Activated CD4-positive, alpha-beta T cell treated with anti-CD3 and anti-CD28 coated beads for 4 hours (primary cell): ENCODE measurements at places on chromosomes 5 and 9.

- DNase-seq = peak; percentile 20
Measured at GRCh38 chr5:52988335-52989024, 672 bp upstream of the ITGA2 start.

- DNase-seq = no peak
Measured at GRCh38 chr9:129142138-129142935, 31.1 kb downstream of the PTPA start.

GRCh38 chr5:50807661-50808060 lies 141.2 kb downstream of the PARP8 start:
- no peak for DNase-seq

- DNase-seq = no peak
Measured at GRCh38 chr9:98022447-98022846, 34.1 kb upstream of the NANS start.

- no peak for DNase-seq
Measured at GRCh38 chr5:52757527-52757926, 30.2 kb upstream of the ITGA1 start.

- no peak for DNase-seq
Measured at GRCh38 chr5:164472165-164472564, 966.7 kb downstream of the MAT2B start.

- no peak for DNase-seq
Measured at GRCh38 chr5:132300577-132301343, 6.6 kb downstream of the SLC22A4 start.

- no peak for DNase-seq
Measured at GRCh38 chr5:131513780-131514179, 121.2 kb downstream of the RAPGEF6 start.
